Fibroblast of upper back skin (primary cell): ENCODE measurements at places on chromosomes 12 and 14.

- DNase-seq = no peak
Measured at GRCh38 chr12:86234316-86234855, 21.8 kb downstream of the MGAT4C start.

DNA sequence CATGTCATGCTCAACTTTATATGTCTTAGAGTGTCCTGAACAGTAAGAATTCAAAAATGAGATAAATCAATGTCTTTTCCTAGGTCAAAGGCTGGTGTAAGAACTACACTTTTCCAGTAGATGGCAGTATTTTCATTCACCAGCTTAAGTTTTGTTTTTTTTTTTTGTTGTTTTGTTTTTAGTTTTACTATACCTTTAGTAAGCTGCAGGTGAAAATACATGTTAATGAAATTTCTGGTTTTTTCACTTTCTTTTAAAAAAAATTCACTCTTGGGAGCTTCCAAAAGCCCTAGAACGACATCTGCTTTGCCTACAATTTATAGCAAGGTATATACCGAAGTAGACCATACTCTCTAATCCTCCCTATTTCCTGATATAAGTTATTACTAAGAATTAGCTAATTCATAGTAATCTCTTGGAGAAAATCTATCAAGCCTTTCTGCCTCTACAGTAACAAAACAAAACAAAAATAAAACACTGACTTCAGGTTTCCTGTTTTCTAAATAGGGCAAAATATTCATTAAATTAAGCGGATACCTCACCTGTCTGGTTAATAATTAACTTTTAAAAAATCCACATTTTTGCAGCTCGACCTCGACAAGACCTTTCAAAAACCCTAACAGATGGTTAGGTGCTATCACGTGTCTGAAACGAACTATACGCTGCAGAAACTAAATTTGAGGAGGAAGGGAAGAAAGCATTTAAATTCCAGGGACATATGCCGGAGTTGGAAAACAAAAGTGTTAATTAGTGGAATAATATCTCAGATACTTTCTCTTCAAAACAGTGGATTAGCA lies 2.7 kb upstream of the SAMD4A start:
- peak; percentile 45 for DNase-seq

GRCh38 chr12:129607301-129607700 lies 296.5 kb downstream of the TMEM132D start:
- peak; percentile 80 for DNase-seq

DNA sequence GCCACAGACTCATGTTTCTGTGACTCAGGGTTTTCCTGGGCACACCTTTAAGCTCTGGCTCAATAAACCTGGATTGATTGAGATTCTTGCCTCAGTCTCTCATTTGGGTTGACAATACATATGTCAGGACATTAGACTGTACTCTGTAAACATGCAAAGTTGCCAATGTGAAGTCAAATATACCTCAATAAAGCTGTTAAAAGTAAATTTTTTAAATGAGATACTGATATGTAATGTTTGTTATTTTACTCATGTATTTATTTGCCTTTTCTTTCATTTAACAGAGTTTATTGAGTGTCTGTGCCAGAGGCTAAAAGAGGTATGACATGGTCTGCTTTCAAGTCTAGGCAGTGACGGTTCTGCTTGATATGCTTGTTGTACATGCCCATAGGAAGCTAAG lies 3.7 kb upstream of the ETFBKMT start:
- DNase-seq = no peak

GRCh38 chr14:88552876-88553275 lies 1.9 kb downstream of the PTPN21 start:
- no peak for DNase-seq

DNA sequence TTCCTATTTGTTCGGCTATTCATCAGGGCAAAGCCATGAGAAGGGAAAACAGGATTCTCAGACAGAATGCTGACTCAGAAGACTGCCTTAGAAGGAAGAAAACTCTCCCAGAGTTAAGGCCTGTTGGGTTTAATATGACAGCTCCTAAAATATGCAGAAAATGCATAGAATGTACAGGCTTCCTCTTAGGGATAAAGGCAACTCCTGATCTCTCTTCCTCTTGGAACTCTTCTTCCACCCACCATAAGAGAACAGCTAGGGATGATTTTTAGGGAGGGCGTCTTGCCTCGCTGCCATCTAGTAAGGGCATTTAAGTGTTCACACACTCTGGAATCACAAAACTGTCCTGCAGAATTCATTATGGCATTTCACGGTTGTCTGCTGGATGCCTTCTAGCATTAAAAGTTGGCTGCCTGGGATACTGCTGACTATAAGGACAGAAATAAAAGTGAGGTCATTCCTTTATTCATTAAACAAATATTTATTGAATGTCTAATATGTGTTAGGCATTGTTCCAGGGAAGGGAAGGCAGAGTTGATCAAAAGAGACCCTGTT lies 73.7 kb downstream of the DCAF5 start:
- peak; percentile 95 for DNase-seq

GRCh38 chr12:113359133-113359938 lies 949 bp downstream of the PLBD2 start:
- DNase-seq = peak; percentile 32

DNA sequence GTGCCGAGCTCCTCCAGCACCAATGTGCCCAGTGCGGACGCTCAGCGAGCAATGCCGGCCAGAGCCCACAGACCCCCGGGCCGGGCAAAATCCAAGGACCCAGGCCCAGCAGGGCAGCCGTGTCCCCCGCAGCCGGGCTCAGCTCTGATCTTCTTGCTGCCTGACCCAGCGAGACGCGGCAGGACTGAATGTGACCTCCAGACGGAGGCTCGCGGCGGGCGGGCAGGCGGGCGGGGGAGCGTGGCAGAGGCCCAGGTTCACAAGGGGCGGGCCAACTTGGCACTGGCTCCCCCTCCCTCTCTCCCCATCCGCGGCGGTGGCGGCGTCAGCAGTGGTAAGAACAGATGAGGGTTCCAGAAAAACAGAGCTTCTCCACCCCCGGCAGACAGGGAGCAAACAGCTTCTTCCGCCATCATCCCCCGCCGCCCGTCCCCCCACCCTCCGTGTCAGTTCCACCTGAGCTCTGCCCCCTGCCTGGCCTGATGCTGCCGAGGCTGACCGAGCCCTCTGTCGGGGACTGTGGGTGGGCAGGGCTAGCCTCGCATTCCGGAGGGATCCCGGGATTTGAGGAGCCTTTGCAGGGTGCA lies 94.3 kb downstream of the RFLNA start:
- peak; percentile 80 for DNase-seq

DNA sequence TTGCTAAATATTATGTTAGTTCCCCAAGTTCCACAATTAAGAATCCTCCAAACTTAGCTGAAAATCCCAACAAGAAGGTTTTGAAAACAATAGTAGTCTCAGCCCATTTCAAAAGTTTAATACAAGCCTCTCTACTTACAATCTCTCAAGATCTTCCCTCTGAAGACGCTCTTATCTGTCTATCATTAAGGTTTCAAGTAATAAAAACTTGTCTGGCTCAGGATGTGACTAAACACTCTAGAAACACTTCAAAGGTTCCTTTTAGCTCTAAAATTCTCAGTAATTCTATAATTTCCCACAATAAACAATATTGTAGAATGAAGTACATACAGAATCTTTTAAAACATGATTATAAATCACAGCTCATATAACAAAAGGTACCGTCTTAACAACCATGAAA lies 16.3 kb downstream of the YAF2 start:
- no peak for DNase-seq

DNA sequence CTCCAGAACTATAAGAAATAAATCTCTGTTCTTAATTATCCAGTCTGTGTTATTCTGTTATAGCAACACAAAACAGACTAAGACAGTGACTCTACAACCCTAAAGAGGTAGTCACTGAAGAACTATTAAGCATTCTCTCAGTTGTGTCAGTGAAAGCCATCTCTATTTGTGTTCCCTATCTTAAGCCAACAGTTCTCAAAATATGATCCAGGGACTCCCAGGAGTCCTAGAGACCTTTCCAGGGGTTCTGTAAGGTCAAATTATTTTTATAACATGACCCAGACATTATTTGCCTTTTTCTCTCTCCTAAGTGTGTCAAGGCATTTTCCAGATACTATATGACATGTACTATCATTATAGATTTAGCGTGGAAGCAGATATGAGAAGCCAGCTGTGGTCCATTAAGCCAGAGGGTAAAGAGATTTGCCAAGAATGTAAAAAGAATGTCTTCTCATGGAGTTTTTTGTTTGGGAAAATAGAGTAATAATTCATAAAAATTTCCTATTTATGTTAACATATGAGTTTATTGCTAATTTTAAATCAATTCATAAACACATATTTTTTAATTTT lies 315.8 kb downstream of the RGS6 start:
- no peak for DNase-seq

DNA sequence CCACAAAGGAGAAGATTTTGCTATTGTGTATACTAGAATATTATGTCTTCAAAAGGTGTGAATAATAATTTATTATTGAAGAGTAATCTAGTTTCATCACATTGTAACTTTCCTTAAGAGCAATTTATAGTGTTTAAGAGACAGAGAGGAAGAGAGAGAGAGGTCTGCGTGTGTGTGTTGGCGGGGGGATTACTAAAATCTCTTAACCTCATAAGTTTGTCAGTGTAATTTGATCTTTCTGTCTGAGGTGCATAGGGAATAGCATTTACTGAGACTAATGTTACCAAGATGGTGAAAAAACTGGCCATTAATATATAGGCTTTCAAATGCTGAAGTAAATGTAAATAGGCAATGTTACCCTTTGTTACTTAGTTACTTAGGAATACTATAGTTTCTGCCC lies 48.2 kb upstream of the BTG1 start:
- DNase-seq = no peak

DNA sequence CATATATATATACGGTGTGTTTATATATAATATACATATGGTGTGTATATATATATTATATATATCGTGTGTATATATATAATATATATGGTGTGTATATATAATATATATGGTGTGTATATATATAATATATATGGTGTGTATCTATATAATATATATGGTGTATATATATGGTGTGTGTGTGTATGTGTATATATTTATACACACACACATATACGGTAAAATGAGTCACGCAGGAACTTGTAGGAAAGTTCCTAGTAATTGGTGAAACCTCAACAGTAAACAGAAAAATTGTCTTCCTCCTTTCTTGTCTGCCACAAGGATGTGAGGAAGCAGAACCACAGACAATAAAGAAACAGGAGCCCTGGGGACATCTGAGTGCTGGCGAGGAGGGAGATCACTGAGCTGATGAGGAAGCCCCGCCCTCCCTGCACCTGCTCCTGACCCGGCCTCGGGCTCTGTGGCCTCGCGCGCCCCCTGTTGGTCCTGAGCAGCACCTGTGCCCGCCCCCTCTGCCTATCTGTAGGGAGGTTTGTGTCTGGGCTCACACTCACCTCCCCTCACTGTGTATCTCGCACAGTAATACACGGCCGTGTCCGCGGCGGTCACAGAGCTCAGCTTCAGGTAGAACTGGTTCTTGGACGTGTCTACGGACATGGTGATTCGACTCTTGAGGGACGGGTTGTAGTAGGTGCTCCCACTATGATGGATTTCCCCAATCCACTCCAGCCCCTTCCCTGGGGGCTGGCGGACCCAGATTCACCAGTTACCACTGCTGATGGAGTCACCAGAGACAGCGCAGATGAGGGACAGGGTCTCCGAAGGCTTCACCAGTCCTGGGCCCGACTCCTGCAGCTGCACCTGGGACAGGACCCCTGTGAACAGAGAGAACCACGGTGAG lies 1079.4 kb downstream of the TMEM121 start:
- DNase-seq = no peak

- no peak for DNase-seq
Measured at GRCh38 chr14:65867333-65867732, 454.8 kb downstream of the FUT8 start.

- DNase-seq = no peak
Measured at GRCh38 chr14:55070981-55071411, 19.5 kb downstream of the MAPK1IP1L start.

DNA sequence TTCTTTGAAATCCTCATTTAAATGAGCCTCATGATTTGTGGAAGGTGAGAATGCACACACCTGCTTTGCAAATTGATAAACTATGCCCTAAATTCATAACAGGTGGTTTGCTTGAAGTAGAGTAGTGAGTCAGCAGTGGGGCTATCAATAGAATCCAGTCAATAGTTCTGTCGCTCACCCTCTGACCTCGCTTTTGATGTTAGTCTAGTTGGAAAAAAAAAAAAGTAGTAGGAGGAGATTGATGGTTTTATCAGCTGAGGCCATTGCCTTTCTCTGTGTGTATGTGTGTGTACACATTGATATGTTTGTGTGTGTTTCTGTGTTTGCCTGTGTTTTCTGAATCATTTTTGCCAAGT lies 267.3 kb downstream of the SNAPC1 start:
- no peak for DNase-seq

- DNase-seq = no peak
Measured at GRCh38 chr14:60328583-60328982, 79.6 kb downstream of the PPM1A start.

DNA sequence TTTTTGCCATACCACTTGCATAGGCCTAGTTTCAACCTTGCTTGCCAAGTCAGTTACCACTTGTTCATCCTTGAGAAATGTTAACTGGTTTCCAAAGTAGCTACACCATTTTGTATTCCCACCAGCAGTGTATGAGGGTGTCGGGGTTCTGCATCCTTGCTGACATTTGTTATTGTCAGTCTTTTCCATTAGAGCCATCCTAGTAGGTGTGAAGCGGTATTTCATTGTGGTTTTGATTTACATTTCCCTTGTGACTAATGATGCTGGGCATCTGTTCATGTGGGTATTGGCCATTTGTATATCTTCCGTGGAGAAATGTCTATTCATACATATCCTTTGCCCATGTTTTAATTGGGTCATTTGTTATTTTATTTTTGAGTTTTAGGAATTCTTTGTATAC lies 27.6 kb upstream of the GALNT16 start:
- no peak for DNase-seq

DNA sequence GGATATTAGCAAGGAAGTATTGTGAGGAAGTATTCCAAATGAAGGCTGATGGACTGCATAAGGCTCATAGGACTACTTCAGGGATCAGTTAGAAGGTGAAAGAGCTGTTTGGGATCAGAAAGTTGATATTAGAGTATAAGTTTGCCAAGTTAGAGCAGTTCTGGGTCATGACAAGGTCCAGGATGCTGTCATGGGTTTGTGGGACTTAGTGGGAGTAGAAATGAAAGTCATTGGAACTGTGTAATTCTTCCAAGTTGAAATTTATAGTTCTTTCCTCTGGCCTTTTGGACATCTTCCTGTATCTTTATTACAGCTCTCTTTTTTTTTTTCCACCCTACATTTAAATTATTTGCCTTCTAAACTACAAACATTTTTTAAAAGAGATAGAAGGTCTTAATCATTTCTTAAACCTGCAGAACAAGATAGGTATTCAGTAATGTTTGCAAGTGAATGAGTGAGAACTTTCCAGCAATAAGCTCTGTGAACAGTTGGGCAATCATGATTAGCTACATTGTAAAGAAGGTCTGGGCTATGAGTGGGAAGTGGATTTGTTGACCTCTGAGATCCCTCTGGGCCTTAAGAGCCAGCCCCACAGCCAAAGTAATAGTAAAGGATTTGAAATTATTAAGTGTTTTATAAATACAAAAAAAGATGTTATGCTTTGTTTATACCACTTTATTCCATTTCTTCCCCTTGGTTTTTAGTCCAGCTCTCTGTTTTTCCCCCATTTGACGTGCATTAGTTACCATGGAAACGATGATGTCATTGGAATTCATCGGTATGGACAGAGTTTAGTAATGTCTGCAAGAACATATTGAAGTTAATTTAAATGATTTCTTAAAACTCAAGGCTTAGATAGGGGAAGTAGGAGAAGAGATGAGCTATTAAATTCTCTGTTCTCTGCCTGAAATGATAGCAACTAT lies 247.9 kb upstream of the ARHGAP5 start:
- peak; percentile 86 for DNase-seq

- DNase-seq = peak; percentile 69
Measured at GRCh38 chr12:13233830-13234641, 37.5 kb downstream of the EMP1 start.

GRCh38 chr12:48119834-48120195 lies 651 bp downstream of the PFKM start:
- DNase-seq = peak; percentile 10

- no peak for DNase-seq
Measured at GRCh38 chr14:75238756-75239455, 39.7 kb upstream of the FOS start.
